Upper lobe of left lung (tissue), 6 donors: ENCODE measurements at places on chromosomes 4 and X. TPM values are rescaled to one million over a fixed set of nuclear protein-coding genes. Genes with fewer than 3 reads are reported as not detected.
A peak's percentile ranks its signal among the peaks of the same experiment; 100 is the strongest.

The ABLIM2 gene
- 36.9 TPM for total RNA-seq

The EDA2R gene
- 2.5 TPM for total RNA-seq

The PGAM4 gene
- total RNA-seq: not detected

GRCh38 chr4:47899639-47900038 is 14.7 kb downstream of the NFXL1 start:
- no peak for DNase-seq
- no peak overlapping the region for H3K4me3 ChIP-seq
- peaks cover 27% of the 10 kb centered on the region for H3K36me3 ChIP-seq
- no peaks in the 10 kb centered on the region for H3K27me3 ChIP-seq
- no peak overlapping the region for H3K27ac ChIP-seq
- no peaks in the 10 kb centered on the region for H3K4me1 ChIP-seq

GRCh38 chr4:159250751-159251325 is 148.0 kb downstream of the RAPGEF2 start:
- peak; percentile 79 for DNase-seq
- H3K4me3 ChIP-seq: no peak overlapping the region
- H3K36me3 ChIP-seq: peaks cover 6% of the 10 kb centered on the region
- no peaks in the 10 kb centered on the region for H3K27me3 ChIP-seq
- H3K27ac ChIP-seq: no peak overlapping the region
- H3K4me1 ChIP-seq: peaks cover 17% of the 10 kb centered on the region

DNA sequence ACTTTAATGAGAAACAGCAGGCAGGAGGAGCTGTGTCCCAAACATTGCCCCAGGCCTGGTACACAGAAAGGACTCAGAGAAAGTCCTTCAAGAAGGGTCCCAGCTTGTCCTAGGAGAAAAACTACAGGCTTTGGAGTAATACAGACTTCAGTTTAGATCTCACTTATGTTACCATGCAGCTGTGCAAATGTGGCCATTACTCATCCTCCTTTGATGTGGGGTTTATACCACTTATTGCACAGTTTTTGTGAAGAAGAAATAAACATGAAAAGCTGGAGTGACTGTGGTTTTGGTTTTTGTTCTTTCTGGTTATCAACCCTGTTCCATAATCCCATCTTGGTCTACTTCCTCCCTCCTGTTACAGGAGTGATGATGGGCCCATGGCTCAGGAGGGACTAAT is 8.1 kb upstream of the CYTL1 start:
- no peak overlapping the region for H3K27ac ChIP-seq
- no peak overlapping the region for H3K4me3 ChIP-seq
- H3K36me3 ChIP-seq: no peaks in the 10 kb centered on the region
- no peaks in the 10 kb centered on the region for H3K27me3 ChIP-seq
- DNase-seq: no peak

- no peaks in the 10 kb centered on the region for H3K36me3 ChIP-seq
- H3K4me3 ChIP-seq: no peak overlapping the region
- DNase-seq: no peak
- no peaks in the 10 kb centered on the region for H3K27me3 ChIP-seq
- no peak overlapping the region for H3K27ac ChIP-seq
These were observed 43.0 kb downstream of the ENPEP start for GRCh38 chr4:110518889-110519490.

GRCh38 chr4:108988464-108989195 is 225.8 kb upstream of the ETNPPL start:
- H3K27ac ChIP-seq: no peak overlapping the region
- H3K4me3 ChIP-seq: no peak overlapping the region
- DNase-seq: no peak
- H3K27me3 ChIP-seq: no peaks in the 10 kb centered on the region
- no peaks in the 10 kb centered on the region for H3K4me1 ChIP-seq

GRCh38 chrX:118062048-118062789 is 54.4 kb downstream of the KLHL13 start:
- DNase-seq: no peak
- H3K36me3 ChIP-seq: no peaks in the 10 kb centered on the region
- no peaks in the 10 kb centered on the region for H3K4me1 ChIP-seq
- H3K27me3 ChIP-seq: no peaks in the 10 kb centered on the region

- peaks cover 43% of the 10 kb centered on the region for H3K4me1 ChIP-seq
- peak overlapping the region; percentile 61 for H3K27ac ChIP-seq
- DNase-seq: no peak
- H3K4me3 ChIP-seq: no peak overlapping the region
- no peaks in the 10 kb centered on the region for H3K36me3 ChIP-seq
- peaks cover 25% of the 10 kb centered on the region for H3K27me3 ChIP-seq
These were observed 41.3 kb downstream of the CPLX1 start for GRCh38 chr4:784401-785331.

DNA sequence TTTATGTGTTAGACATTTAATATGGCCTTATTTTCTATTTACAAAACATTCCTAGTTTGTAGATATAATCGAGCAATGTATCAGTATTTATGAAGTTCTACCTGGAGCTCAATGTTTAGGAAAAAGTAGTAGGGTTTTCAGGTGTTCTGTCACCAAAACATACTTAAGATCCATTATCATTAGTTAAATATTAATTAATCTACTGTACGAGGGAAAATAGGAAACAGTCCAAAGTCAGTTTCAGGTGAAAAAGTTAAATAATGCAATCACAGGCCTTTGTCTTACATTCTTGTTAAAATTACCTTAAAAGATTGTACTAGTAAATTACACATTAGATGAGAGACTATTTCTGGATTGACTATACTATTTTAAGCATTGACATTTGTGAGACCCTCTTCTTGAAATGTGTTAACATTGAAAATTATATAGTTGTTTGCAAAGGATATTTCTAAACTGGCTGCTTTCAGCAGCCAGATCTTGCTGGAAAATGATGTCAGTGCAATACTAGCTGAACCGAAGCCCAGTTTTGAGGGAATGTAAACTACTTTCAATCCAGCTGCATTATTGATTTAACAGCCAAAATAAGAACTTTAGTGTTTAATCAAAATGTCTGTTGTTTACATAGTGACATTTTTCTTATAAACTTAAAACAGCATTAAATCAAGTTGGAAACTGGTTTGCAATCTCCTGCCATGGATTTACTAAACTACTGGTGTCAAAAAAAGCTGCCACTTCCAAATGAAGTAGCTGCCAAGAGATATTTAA is 19.3 kb downstream of the GUCY1B1 start:
- H3K27ac ChIP-seq: peak overlapping the region; percentile 48
- H3K27me3 ChIP-seq: no peaks in the 10 kb centered on the region
- DNase-seq: no peak

- DNase-seq: no peak
- no peak overlapping the region for H3K4me3 ChIP-seq
- no peak overlapping the region for H3K27ac ChIP-seq
- no peaks in the 10 kb centered on the region for H3K36me3 ChIP-seq
- no peaks in the 10 kb centered on the region for H3K27me3 ChIP-seq
- H3K4me1 ChIP-seq: no peaks in the 10 kb centered on the region
These were observed 856.6 kb downstream of the CENPC start for GRCh38 chr4:66688674-66689073.

- H3K27ac ChIP-seq: no peak overlapping the region
- H3K36me3 ChIP-seq: no peaks in the 10 kb centered on the region
- no peaks in the 10 kb centered on the region for H3K27me3 ChIP-seq
- no peak for DNase-seq
These were observed 595.9 kb downstream of the CENPC start for GRCh38 chr4:66949419-66949818.
